ENCODE measurements at places on chromosomes 1 and 21. TPM values are rescaled to one million over a fixed set of nuclear protein-coding genes. Genes with fewer than 3 reads are reported as not detected.

GRCh38 chr1:179175011-179175841 is 54.3 kb downstream of the ABL2 start:
- H3K36me3 ChIP-seq = no peaks in the 10 kb centered on the region
- DNase-seq = no peak
- H3K27ac ChIP-seq = peak overlapping the region; percentile 80
- H3K4me1 ChIP-seq = peaks cover 41% of the 10 kb centered on the region

GRCh38 chr21:42763581-42764442 is 110.4 kb downstream of the PDE9A start:
- H3K4me3 ChIP-seq = no peak overlapping the region
- no peaks in the 10 kb centered on the region for H3K4me1 ChIP-seq
- H3K27me3 ChIP-seq = peaks cover 3% of the 10 kb centered on the region
- H3K36me3 ChIP-seq = no peaks in the 10 kb centered on the region
- H3K27ac ChIP-seq = no peak overlapping the region

DNA sequence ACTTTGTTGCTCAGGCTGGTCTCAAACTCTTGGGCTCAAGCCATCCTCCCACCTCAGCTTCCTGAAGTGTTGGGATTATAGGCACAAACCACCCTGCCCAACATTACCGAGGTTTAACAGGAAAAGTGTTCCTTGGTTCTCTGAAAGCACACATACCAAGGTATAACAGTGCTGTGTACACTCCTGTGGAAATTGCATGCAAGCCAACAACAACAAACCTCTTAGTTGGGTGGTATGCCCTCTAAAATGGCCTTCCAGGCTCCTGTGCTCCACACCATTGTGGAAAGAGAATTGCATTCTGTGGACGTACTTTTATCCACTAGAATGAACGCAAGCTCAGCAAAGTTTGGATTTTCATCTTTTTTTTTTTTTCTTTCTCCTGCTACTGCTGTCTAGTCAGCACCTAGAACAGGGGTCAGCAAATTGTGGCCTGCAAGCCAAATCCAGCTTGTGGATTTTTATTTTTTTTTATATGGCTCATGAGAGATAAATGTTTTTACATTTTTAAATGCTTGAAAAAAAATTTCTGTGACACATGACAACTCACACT is 192.2 kb upstream of the TNR start:
- no peaks in the 10 kb centered on the region for H3K27me3 ChIP-seq
- no peak overlapping the region for H3K4me3 ChIP-seq
- peaks cover 8% of the 10 kb centered on the region for H3K36me3 ChIP-seq
- H3K4me1 ChIP-seq = peaks cover 9% of the 10 kb centered on the region
- no peak for DNase-seq

GRCh38 chr1:76300556-76300955 is 226.0 kb downstream of the ST6GALNAC3 start:
- H3K4me1 ChIP-seq = peaks cover 9% of the 10 kb centered on the region
- H3K4me3 ChIP-seq = no peak overlapping the region
- H3K36me3 ChIP-seq = no peaks in the 10 kb centered on the region
- no peak for DNase-seq
- no peaks in the 10 kb centered on the region for H3K27me3 ChIP-seq
- no peak overlapping the region for H3K27ac ChIP-seq

- H3K27me3 ChIP-seq = no peaks in the 10 kb centered on the region
- H3K36me3 ChIP-seq = no peaks in the 10 kb centered on the region
- peak overlapping the region; percentile 6 for H3K27ac ChIP-seq
Measured at GRCh38 chr1:15680131-15680530, 4.0 kb upstream of the PLEKHM2 start.

DNA sequence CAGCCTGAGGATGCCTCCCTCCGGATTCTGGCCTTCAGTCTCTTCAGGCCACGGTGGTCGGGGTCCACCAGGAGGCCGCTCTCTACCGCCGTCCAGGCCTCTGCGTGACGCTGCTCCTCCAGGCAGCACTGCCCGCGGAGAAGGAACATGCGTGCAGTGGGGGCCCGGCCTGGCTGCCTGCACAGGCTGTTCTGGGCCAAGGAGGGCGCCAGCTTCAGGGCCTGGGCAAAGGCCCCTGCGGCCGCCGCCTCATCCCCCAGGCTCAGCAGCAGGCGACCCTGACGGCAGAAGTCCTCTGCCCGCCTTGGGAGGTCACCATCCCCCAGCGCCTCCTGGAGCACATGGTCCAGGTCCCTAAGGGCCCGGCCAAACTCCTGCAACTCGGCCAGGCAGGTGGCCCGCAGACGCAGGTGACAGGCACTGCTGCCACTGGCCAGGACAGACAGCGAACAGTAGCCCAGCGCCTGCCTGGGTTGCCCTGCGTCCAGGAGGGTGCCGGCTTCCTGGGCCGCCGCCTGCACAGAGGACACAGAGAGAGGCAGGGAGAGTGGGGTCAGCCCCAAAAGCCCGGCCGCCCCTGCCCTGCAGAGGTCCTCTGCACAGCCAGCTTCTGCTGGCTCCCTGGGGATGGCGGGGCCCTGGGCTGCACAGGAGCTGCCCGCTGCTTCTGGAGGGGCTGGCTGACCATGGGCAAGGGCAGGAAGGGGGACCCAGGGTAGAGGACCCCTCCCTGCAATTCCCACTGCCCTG is 8.7 kb upstream of the MMEL1 start:
- H3K27me3 ChIP-seq = no peaks in the 10 kb centered on the region
- DNase-seq = no peak
- H3K36me3 ChIP-seq = no peaks in the 10 kb centered on the region
- H3K4me3 ChIP-seq = peak overlapping the region; percentile 85

DNA sequence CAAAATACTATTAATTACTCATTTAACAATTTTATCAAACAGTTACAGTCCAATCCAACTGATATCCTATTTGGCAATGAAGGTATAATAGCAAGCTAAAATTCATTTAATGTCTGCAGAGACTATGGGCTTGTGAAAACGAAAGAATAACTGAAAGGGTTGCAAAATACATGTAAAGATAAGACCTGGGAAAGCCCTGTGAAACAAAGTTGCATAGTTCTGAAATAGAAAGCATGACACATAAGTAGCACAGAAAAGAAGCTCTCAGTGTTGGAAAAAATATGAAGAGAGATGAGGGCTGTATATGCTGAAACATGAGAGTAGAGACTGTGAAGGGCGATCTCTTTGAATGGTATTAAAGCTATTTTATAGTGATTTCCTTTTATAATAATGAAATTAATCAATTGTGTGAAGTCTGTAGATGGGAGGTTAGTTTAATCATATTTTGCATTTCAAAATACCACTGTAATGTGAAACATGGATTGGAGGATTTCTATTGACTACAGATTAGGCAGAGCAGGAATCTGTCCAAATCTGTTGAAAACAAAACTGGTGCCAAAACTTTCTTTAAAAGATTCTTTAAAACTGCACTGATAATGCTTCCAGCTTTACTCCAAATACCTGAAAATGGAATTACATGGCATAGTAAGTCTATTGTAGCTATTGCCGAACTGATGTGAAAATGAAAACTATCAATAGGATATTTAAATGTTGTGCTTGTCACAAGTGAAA is 1518.9 kb upstream of the B3GALT2 start:
- H3K4me1 ChIP-seq = peaks cover 4% of the 10 kb centered on the region
- H3K27ac ChIP-seq = no peak overlapping the region
- DNase-seq = no peak
- no peaks in the 10 kb centered on the region for H3K27me3 ChIP-seq
- H3K36me3 ChIP-seq = no peaks in the 10 kb centered on the region

DNA sequence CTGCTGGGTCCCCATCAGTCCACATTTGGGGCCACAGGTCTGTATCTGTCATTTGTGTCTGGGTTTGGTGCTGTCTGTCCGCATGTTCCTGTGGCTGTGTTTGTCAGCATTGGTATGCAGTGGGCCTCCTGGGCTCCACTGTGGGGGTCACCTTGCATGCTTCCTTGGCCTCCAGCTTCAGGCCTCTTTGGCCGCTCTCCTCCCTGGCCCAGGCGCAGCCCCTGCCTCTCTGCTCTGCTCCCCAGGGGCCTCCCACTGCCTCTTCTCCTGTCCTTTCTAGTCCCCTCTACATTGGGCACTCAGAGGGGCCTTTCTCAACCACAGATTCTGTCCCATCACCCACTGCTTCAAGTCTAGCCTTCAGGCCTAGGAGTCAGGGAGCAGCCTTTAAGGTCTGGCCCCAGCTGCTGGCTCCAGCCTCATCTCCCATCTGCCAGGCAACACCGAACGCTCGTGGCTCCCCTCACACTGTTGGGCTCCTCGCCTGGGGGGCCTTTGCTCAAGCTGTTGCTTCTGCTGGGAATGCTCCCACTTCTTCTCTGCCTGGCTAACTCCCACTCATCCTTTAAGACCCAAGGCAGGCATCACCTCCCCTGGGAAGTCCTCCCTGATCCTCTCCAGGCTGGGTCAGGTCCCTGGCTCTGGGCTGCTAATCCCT is 14.6 kb downstream of the ZNF362 start:
- no peak for DNase-seq
- peak overlapping the region; percentile 32 for H3K27ac ChIP-seq
- H3K36me3 ChIP-seq = peaks cover 4% of the 10 kb centered on the region

- H3K27ac ChIP-seq = no peak overlapping the region
- no peaks in the 10 kb centered on the region for H3K27me3 ChIP-seq
- DNase-seq = no peak
- no peaks in the 10 kb centered on the region for H3K36me3 ChIP-seq
- H3K4me1 ChIP-seq = no peaks in the 10 kb centered on the region
Measured at GRCh38 chr1:33119532-33120217, 38.7 kb downstream of the AZIN2 start.

GRCh38 chr21:45228171-45228641 is 59.5 kb downstream of the POFUT2 start:
- H3K27me3 ChIP-seq = no peaks in the 10 kb centered on the region
- peaks cover 5% of the 10 kb centered on the region for H3K36me3 ChIP-seq
- no peak for DNase-seq
- no peak overlapping the region for H3K4me3 ChIP-seq
- peaks cover 32% of the 10 kb centered on the region for H3K4me1 ChIP-seq

S100B gene
- total RNA-seq = 0.41 TPM

TFF1 gene
- total RNA-seq = not detected

DNA sequence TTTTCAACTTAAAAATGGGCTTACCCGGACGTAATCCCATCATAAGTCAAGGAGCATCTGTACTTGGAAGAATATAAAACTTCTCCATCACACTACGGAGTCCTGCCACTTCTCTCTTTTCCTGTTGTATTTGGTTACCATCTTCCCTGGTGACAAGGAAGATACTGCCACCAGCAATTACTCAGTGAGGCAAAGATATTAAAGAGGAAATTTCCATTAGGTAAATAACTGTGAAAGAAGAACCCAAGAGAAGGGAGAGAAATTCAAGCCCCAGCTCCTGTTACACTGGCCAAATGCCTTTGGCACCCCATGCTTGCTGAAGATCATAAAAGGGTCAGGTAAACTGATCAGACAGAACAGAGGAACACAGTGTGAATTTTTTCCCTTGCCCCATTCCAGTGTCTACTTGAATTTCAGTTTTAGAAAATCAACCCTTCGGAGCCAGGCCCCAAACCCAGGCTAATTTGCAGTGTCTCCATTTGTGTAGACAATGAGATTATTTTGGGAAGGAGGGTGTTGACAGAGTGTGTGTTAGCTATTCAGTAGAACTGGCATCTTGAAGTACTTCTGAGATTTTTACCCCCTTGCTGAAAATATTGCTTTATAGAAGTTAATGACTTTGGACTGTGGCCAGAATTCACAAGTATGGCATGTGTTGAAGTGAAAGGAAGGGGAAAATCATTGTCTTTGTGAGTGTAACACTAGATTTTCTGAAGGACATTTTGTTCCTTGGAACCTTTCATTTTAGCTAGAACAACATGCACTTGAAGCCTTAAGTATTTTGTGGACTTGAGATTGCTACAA is 167.1 kb downstream of the DHRS3 start:
- peaks cover 90% of the 10 kb centered on the region for H3K4me1 ChIP-seq
- no peaks in the 10 kb centered on the region for H3K27me3 ChIP-seq
- no peak for DNase-seq
- H3K36me3 ChIP-seq = peaks cover 1% of the 10 kb centered on the region
- no peak overlapping the region for H3K27ac ChIP-seq

LCE3D gene
- not detected for total RNA-seq

GRCh38 chr21:27567381-27567780 is 600.5 kb upstream of the ADAMTS5 start:
- peak overlapping the region; percentile 73 for H3K27ac ChIP-seq
- H3K4me1 ChIP-seq = peaks cover 73% of the 10 kb centered on the region
- no peaks in the 10 kb centered on the region for H3K36me3 ChIP-seq
- no peaks in the 10 kb centered on the region for H3K27me3 ChIP-seq
- DNase-seq = no peak

GRCh38 chr1:96992871-96993270 is 271.3 kb downstream of the PTBP2 start:
- no peak overlapping the region for H3K4me3 ChIP-seq
- DNase-seq = no peak
- peak overlapping the region; percentile 25 for H3K27ac ChIP-seq
- no peaks in the 10 kb centered on the region for H3K36me3 ChIP-seq

POU2F1 gene
- 13.2 TPM for total RNA-seq

- H3K4me1 ChIP-seq = peaks cover 41% of the 10 kb centered on the region
- H3K4me3 ChIP-seq = no peak overlapping the region
- no peak for DNase-seq
- H3K27me3 ChIP-seq = no peaks in the 10 kb centered on the region
Measured at GRCh38 chr1:168234846-168235547, 9.2 kb downstream of the SFT2D2 start.

GRCh38 chr1:181100015-181100905 is 11.8 kb downstream of the IER5 start:
- H3K4me1 ChIP-seq = peaks cover 90% of the 10 kb centered on the region
- no peaks in the 10 kb centered on the region for H3K36me3 ChIP-seq
- DNase-seq = no peak
- H3K27me3 ChIP-seq = no peaks in the 10 kb centered on the region

DNA sequence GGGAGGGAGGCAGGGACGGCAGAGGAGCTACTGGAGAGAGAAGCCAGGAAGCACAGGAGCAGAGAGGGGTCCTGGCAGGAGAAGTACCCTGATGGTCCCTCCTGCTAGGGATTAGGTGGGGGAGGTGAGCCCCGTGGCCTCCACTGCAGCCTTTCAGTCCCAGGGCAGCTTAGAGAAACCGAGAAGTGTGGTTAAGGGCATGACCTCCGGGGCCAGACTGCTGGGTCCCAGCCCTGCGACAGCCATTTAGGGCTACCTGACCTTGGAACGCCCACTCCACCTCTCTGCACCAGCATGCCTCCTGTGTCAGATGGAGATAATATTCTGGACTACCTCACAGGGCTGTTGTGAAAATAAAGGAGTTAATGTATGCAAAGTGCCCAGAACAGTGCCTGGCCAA is 47.4 kb downstream of the KCNN3 start:
- no peaks in the 10 kb centered on the region for H3K27me3 ChIP-seq
- DNase-seq = no peak
- no peak overlapping the region for H3K4me3 ChIP-seq
- no peaks in the 10 kb centered on the region for H3K4me1 ChIP-seq

RASAL2 gene
- 38.4 TPM for total RNA-seq

OR2G6 gene
- total RNA-seq = not detected

- DNase-seq = no peak
- no peak overlapping the region for H3K27ac ChIP-seq
- peaks cover 17% of the 10 kb centered on the region for H3K4me1 ChIP-seq
- no peaks in the 10 kb centered on the region for H3K36me3 ChIP-seq
- H3K4me3 ChIP-seq = no peak overlapping the region
Measured at GRCh38 chr1:24216276-24217074, 29.4 kb upstream of the IFNLR1 start.

All from chondrocyte (in vitro differentiated cells).